ENCODE measurements at places on chromosomes 6 and 20. TPM values are rescaled to one million over a fixed set of nuclear protein-coding genes. Genes with fewer than 3 reads are reported as not detected.

Gene DEFB124
- not detected for total RNA-seq

Gene CRISP3
- not detected for total RNA-seq

Gene NRSN1
- total RNA-seq, result not detected

Gene BCL2L1
- total RNA-seq, result 59.9 TPM

Gene ETV7
- 0.09 TPM for total RNA-seq

Gene LPA
- total RNA-seq, result not detected

Gene RIPK1
- total RNA-seq, result 20.0 TPM

Gene KHDC1
- 0.16 TPM for total RNA-seq

Gene SLC22A23
- total RNA-seq, result 7.8 TPM

Gene ZBTB24
- total RNA-seq, result 4.3 TPM

Gene PLCB4
- total RNA-seq, result 0.25 TPM

Gene NOX3
- total RNA-seq, result not detected

Gene BNIP5
- not detected for total RNA-seq

Gene ARFGEF3
- total RNA-seq, result 0.09 TPM

Gene LATS1
- 33.4 TPM for total RNA-seq

Gene EIF2S2
- 223 TPM for total RNA-seq

Gene RBPJL
- total RNA-seq, result not detected

Gene COL20A1
- not detected for total RNA-seq

Gene CRISP2
- total RNA-seq, result not detected

Gene TPMT
- 5.2 TPM for total RNA-seq

Gene CALHM5
- total RNA-seq, result 6.8 TPM

Gene OGFR
- 31.0 TPM for total RNA-seq

Gene F13A1
- total RNA-seq, result not detected

Gene PTCRA
- total RNA-seq, result not detected

Gene EFCAB8
- not detected for total RNA-seq

Data from fibroblast of the aortic adventitia (primary cell).